ENCODE measurements at places on chromosomes 4 and X.

GRCh38 chr4:69896530-69897116, 34.2 kb upstream of the CSN1S1 start:
- DNase-seq: peak; percentile 67

DNA sequence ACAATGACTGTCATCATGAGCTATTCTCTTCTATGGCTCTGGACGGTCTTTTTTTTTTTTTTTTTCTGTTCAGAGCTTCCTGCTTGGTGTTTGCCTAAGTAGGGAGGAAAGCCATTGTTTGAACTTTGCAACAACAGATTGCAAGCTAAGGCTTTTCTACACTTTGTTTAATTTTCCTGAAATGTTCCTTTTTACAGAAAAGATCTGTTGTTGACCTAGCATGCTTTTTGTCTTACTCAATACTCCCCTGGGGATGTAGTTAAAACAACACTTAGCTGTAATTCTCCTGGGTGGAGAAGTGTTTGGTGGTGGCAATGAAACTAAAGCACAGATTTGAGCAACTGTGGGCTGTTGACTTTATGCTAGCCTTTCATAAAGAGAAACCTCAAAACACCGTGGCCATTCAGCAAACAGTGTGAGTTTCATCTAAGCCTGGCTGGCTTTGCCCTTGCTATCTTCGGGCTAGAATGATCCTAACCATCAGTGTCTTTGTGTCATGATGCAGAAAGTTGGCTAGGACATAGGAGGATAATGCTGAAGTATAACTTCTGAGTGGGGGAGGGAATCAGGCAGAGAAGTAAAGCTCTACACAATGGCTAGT, 110.5 kb downstream of the ANXA3 start:
- DNase-seq: peak; percentile 91

- no peak for DNase-seq
These were observed 78.9 kb downstream of the UGT8 start for GRCh38 chr4:114677346-114677979.

GRCh38 chrX:67726018-67726417, 182.2 kb downstream of the AR start:
- no peak for DNase-seq

GRCh38 chr4:178090640-178091411, 648.6 kb upstream of the AGA start:
- no peak for DNase-seq

GRCh38 chrX:23845351-23845817, 62.4 kb downstream of the APOO start:
- DNase-seq: peak; percentile 30

GRCh38 chr4:4693258-4693657, 151.4 kb upstream of the STX18 start:
- peak; percentile 30 for DNase-seq

- peak; percentile 36 for DNase-seq
These were observed 503.6 kb downstream of the IL1RAPL1 start for GRCh38 chrX:29090811-29091210.

- no peak for DNase-seq
These were observed 902.1 kb upstream of the LCORL start for GRCh38 chr4:18923496-18924161.

DNA sequence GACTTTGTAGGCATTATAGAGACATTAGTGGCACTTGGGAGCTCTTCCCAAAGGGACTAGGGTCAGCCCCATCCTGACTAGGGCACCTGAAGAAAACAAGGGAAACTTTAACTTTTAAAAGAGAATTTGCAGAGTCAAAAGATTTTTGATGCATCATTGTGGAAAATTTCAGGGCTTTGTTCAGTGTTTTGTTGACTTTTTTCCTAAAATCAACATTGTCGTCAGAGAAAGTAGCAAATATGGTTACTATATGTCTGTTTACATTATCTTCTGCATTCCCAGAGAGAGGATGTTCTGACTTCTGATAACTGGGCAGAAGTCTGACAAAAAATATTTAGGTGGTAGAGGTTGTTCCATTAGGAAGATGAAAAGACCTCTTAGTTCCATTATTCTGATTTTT, 51.9 kb downstream of the LUZP4 start:
- no peak for DNase-seq

GRCh38 chr4:98522636-98523395, 135.6 kb downstream of the TSPAN5 start:
- DNase-seq: peak; percentile 91

- no peak for DNase-seq
These were observed 26.2 kb upstream of the JAKMIP1 start for GRCh38 chr4:6226506-6226905.

DNA sequence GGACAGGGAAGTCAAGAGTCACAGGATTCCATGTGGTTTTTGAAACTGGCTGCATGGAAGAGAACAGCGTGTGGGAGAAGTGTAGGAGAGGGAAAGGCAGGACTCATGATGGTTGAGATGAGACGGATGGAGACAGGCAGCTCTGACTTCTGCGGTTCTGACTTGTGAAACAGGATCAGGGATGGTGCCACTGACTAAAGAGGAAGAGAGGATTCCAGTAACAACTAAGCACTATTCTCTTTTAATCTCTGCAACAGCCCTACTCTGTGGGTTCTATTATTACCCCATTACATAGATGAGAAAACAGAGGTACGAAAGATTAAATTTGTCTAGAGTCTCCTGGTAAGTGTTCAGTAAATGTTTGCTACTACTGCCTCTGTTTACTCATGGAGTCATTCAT, 156.3 kb downstream of the CBR4 start:
- no peak for DNase-seq

DNA sequence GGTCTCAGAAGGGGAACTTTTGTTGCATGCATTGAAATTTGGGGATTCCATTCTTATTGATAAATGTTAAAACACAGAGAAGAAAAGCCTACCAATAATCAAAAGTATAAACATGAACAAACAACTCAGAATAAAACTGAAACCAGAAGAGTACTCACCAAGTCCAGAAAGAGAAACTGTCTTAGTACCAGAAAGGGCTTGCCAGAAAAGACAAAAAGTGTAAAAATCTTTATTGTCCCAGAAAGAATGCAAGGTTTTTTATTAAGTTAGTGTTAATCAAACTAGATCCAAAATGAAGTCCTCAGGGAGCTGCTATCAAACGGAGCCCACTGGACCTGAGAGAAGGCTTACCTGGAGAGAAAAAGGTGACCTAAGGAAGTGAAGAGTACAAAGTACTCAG, 897.5 kb downstream of the PCDH7 start:
- no peak for DNase-seq

DNA sequence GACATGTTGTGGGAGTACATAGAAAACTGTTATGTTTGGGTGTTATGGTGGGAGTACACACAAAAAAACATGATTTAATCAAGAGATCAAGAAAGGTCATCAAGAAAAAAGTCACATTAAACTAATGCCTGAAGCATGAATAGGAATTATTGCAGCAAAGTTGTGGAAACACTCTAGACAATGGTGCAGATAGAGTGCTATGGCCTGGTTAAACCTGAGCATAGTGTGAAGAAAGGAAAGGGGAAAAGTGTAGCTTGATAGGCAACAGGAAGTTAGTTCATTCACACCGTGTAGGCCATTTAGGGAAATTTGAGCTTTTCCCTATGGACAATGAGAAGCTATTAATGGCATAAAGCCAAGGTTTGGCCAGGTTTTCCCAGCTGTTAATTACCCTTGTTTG, 162.1 kb upstream of the EMCN start:
- no peak for DNase-seq

- DNase-seq: no peak
These were observed 2.2 kb downstream of the SRP72 start for GRCh38 chr4:56469489-56470210.

GRCh38 chrX:55056820-55057674, 17.8 kb upstream of the PAGE2B start:
- peak; percentile 75 for DNase-seq
